ENCODE measurements at places on chromosomes 7 and 10.

DNA sequence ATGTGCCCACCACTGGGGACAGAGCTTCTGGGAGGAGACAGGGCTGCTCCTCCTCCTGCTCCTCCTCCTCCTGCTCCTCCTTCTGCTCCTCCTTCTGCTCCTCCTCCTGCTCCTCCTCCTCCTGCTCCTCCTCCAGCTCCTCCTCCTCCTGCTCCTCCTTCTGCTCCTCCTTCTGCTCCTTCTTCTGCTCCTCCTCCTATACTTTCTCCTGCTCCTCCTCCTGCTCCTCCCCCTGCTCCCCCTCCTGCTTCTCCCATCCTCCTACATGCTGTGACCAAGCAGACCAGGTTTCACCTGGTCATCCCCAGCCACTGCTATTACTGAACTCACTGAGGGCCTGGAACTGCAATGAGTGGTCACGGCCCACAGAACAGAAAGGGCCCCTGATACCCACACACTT is 154.0 kb upstream of the PPP2R2D start:
- DNase-seq: no peak

GRCh38 chr10:14688606-14689005 is 86.1 kb downstream of the FAM107B start:
- no peak for DNase-seq

DNA sequence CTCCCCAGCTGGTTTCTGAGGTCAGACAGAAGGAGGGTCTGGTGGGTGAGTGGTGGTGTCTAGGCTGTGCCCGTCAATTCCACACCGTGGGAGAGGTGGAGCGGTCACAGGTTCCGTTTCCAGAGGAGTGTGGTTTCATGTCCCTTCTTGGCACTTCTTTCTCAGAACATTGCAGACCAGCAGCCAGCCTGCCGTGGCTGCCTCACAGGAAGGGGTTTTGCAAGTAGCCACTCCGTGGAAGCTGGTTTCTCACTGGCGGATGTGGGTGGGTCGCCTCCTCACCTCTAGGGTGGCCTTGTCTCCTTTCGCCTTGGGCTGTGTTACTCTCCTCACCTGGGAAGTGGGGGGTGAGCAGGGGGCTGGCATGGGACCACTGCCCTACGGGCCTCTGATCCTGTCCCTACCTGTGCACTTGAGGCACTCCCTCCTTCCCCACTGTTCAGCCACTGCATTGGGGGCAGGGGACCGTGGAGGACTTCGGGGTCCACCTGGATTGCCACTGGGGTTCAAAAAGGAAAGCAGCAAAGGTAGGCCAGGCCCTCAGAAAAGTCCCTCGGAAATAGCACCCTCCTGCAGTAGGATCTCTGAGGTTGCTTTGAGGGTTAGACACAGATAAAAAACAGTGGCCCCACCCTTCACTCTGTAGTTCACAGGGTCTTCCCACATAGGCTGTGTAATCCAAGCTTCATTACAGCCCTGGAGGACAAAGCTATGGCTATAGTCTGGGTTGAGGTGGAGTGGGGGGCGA is 33.9 kb downstream of the TSPAN14 start:
- no peak for DNase-seq

DNA sequence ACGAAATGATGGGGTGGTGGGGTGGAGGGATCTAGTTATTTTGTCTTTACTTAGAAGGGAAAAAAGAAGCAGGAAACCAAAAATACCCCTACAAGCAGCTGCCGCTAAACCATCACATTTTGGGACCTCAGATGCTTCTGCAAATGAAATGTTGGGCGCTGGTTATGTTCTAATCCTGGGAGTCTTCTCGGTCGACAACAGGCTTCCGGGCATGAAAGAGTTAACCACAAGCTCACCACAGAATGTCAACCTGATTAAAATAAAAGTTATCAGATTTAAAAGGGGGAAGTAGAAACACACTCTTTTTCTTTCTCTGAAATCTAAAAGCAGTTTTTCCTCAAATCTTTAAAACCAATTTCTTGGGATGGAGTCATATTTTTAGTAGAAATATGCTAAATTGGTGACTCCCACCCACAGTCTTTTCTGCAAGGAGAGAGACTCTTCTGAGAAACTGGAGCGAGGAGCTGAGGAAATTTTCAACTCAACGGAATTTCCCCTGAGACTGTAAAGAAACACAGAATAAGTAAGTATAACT is 16.8 kb downstream of the IL2RA start:
- no peak for DNase-seq

GRCh38 chr7:70679661-70680060 is 452.3 kb upstream of the GALNT17 start:
- no peak for DNase-seq

GRCh38 chr7:115122388-115122787 is 200.5 kb downstream of the MDFIC start:
- DNase-seq: no peak

GRCh38 chr7:152649220-152649619 is 26.7 kb downstream of the XRCC2 start:
- DNase-seq: no peak

DNA sequence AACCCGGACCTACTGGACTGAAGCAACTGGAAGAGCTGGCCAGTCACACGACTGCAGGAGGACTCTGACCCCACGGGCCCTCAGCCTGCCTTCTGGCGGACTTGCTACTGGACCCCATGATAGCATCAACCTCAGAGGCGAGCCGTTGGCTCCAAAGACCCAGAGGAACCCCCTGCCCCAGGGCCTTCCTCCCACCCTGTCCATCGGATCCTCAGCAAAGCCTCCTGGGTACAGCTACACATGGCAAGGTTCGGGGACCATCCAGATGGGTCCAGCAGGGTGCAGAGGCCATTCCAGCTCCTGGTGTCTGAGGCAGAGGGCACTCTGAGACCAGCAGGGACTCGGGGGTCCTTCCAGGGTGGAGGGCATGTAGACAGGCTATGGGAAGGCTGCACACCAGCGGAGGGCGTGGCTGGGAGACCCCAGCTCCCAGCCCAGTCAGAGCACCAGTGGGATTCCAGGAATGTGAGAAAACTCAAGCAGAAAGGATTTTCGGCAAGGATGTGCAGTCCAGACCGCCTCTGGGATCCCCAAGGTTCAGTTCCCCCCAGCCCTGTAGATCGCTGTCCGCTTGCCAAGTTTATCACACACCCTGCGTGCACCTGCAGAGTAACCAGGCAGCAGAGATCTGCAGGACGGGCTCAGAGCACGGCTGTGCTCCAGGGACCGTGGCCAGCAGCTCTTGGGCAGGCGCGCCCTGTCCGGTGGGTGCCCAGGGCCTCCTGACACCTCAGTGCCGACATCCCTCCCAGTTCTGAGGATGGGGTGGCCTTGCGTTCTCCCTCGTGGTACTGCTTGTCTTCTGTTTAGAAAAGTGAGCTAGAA is 89.8 kb upstream of the PPP2R2D start:
- DNase-seq: no peak

DNA sequence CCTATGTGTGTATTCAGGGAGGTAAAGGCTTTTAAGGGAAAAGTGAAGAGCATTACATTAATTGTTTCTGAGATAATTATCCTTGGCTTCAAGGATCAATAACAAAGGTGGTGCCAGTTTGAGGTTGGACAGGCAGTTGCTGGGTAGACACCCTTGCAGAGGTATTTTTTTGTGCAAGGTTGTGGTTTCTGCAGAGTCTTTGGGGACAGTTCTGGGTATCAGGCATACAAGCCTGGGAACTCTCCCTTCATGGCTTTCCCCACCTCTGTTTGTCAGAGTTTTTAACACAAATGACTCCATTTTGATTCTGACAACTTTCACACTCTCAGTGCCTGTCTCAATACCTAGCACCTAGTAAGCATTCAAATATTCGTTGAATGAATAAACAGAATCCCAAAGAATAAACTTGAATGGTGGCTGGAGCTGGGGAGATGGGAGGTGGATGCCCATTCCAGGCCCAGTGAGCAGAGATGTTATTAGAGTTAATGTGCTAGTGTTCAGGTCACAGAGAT is 7.4 kb upstream of the OSBPL3 start:
- DNase-seq: no peak

DNA sequence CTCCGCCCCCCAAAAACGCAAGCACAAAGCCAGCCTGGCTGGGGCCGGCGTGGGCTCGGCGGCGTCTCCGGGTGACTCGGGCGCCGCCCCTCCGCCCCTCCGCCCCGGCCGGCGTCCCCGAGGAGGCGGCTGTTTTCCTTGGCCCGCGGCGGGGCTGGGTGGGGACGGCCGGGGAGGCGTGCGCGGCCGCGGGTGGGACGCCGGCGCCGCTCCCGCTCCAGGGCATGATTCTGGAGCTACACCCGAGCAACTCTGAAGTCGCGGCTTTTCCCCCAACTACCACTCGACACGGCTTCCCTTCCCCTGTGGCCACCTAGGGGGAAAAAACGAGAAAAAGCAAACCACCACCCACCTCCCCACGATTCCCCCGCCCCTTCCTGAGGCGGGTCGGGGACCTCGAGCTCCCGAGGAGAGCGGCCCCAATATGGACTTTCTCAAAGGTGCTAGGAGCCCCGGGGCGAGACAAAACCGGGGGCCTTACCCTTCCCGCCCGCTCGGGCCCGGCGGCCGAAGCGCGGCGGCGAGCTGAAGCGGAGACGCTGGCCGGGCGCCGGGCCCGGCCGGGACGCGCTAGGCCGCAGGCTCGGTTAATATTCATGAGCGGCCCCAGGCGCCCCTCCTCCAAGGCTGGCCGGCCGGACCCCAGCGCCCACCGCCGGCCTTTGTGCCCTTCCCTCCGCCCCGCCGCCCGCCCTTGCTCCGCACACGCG is 856 bp downstream of the ARHGAP21 start:
- DNase-seq: peak; percentile 61

GRCh38 chr7:111330235-111330523 is 232.1 kb downstream of the IMMP2L start:
- DNase-seq: no peak

GRCh38 chr10:18043148-18044006 is 91.7 kb downstream of the SLC39A12 start:
- no peak for DNase-seq

DNA sequence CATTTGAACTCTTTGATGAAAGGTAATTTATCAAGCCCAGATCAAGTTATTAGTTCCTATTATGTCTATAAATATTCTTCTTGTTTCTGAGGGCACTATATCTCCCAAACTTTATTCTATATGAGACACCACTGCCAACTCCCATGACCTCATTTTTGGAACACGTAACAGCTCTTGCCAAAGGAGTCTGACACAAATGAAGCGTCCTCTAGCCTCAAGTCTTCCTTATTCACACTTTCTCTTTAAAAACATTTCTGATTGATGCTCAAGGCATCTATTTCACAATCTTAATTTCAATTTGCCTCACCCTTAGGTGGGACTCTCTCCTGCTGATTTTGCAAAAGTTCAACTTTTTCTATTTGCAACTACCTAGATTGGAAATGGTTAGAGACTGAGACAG is 848.4 kb downstream of the GATA3 start:
- no peak for DNase-seq

DNA sequence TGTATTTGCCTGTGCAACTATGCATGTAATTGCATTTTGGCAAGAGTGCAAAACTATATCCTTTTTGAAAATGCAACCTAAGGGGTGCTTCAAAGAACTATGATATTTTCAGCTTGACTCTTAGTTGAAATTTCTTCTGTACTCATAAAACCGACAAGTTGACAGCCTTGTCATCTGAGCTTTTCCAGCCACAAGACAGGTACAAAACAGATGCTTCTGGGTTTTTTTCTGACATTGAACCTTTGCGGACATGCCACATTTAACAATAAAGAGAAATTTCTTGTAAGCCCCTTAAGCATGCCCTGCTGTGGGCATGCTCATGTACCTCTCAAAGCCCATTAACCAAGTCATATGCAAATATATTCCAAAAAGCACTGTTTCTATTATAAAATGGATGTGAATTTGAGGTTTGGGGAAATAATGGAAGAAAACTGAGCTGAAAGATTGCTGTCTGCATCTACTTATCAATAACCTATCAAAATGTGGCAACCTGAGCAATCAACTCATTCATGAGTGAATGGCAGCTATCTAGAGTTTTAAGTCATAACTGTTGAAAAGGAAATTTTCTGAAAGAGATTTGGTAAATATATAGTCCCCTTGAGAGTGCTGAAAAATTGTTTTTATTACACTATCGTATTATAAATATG is 1117.0 kb upstream of the LRRTM3 start:
- DNase-seq: no peak

- DNase-seq: no peak
Observed at GRCh38 chr7:100779359-100779758, 46.0 kb downstream of the ZAN start.

DNA sequence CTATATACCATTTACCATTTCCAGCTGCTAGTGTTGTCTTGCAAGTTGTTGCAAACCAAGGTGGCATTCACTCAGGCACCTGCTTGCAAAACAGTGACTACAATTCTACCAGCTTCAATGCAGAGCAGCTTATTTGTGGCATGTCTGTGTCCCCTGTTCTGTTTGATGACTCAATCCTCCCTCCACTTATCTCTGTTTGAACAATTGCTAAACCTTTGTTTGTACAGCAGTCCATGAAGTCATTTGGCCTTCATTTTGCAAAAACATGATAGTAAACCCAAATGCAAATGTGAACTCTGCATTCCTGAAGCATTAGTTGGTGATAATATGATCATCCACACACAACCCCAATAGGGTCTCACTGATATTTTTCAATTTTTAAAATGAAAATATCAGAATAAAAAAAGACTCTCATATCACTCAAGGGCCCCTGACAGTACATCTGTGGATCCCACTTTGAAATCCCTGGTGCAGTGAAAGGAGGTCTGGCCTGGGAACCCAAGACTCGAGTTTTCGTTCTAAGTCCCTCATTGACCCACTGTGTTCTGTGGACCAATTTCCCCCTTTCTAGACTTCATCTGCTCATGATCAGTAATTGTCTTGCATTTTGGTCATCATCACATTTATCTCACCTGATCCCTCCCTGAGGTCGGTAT is 425.4 kb downstream of the RPS24 start:
- DNase-seq: peak; percentile 81

GRCh38 chr10:95217476-95217875 is 23.4 kb downstream of the ACSM6 start:
- DNase-seq: no peak

DNA sequence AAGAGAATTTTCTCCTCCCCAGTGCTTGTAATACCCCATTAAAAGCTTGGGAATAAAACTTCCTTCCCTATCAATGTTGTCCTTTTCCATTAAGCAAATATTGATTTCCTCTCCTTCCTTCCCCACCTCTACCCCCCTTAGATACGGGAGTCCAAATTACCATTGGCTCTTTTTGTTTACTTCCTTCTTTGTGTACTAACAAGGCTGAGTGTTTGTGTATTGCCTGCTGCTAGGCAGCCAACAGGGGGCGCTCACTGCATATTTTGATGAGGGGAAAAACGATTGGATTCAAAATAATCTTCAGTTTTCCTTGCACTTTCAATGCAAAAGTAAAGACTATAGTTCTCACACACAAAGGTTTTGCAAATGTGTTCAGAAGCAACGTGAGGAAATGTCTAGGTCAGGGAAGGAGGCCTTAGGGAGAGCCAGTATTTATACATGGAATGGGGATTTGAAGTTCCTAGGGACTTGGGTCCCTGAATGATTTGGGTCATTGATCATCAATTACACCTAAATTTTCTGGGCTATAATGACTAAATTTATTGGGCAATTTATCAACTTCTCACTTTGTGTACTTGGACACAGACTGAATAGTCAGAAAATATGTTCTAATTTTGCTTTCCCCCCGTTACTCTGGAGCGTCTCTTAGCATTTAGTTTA is 23.6 kb upstream of the VPS41 start:
- DNase-seq: peak; percentile 64

GRCh38 chr7:151336027-151336708 is 5.4 kb upstream of the NUB1 start:
- no peak for DNase-seq

GRCh38 chr7:16609842-16610450 is 35.6 kb downstream of the ANKMY2 start:
- peak; percentile 23 for DNase-seq

GRCh38 chr7:56040730-56041129 is 10.5 kb downstream of the PSPH start:
- peak; percentile 69 for DNase-seq

GRCh38 chr7:142792129-142792528 is 21.4 kb downstream of the PRSS2 start:
- DNase-seq: no peak

GRCh38 chr7:34133983-34134782 is 228.8 kb downstream of the BMPER start:
- DNase-seq: peak; percentile 56

Data from kidney tubule cell (primary cell).